Fibroblast of upper back skin (primary cell): ENCODE measurements at places on chromosomes 3 and 15.
A peak's percentile ranks its signal among the peaks of the same experiment; 100 is the strongest.

DNA sequence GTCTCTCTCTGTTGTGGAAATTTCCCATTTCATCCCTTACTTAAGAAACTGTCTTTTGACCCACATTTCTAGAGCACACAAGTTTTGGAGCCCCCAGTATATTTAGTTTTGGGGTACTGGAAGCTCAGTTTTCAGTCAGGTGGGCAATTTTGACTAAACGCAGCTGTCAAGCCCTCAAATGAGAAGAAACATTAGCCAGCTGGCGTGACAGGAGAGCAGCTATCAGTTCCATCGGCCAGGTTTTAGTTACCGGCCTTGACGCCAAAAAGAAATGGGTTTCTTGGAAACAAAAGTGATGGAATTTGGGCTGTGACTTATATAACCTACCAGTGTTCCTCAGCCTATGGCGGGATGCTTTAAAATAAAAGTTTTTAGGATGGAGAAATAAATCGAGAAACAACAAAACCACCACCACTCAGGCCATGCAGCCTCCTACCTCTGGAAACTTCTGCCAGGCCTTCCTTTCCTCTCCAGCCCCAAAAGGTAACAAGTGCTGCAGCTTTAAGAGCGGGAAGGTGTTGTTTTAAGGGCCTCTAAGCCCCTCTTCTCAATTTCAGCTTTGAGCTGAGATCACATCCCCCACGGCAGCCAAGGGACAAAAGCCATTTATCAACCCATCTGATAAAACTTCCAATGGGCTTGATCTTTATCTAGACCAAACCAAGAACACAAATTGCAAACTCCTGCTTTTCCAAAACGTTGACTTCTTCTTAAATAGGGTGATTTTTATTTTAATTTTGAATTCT, 18.3 kb downstream of the RGMA start:
- no peak for DNase-seq

DNA sequence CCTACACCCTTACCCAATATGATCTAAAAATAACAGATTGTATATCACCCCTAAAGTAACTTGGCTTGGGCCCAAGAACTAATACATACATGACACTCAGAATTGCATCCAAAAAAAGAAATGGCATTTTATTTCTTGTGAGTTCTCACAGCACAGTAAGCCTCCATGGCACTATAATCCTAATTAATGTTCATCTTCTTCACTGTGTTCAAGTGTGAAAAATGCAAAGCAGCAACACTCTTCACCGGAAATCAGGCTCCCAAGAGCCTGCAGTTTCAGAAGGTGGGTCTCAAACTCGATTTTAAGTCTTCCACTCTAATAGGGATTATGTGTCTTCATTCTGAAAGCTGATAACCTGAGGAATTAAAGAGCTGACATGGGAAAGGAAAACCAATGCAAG, 142.8 kb upstream of the TSC22D2 start:
- DNase-seq: no peak

- DNase-seq: no peak
Observed at GRCh38 chr3:155334914-155335723, 41.6 kb upstream of the STRIT1 start.

DNA sequence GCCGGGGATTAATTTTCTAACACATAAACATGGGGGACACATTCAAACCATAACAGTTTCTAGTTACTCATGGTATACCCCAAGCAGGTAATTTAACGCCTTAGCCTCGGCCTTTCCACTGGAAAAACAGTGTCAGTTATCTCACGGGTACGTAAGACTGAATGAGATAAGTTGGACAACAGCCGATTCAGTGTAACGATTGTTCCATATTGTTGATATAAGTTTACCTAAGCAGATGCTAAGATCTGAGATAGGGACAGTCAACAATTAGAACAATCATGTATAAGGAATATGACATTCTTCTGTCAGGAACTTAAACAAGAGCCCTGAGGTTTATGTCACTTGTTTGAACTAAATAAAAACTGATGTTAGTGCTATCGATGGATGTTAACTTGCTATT, 130.8 kb downstream of the GHSR start:
- DNase-seq: no peak

DNA sequence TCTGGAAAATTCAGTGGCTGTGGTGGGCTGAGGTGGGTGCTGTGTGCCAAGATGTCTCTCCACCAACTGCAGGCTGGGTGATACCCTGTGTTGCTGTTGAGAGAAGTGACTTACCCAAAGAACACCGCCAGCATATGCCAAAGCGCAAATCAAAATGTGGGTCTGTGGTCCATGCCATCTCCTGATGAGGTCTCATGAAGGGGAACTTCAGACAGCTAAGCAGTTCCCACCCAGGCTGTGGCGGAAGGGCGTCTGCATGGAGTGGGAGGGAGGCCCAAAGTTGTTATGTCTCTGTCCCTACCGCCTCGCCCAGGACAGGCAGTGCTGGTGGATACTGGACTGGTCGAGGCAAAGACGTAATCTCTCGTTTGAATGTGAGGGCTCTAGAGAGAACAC, 70.9 kb upstream of the PLXNA1 start:
- DNase-seq: no peak

- no peak for DNase-seq
Observed at GRCh38 chr3:191087391-191087790, 111.7 kb upstream of the OSTN start.

GRCh38 chr3:40739971-40740370, 215.2 kb downstream of the ZNF621 start:
- DNase-seq: no peak

DNA sequence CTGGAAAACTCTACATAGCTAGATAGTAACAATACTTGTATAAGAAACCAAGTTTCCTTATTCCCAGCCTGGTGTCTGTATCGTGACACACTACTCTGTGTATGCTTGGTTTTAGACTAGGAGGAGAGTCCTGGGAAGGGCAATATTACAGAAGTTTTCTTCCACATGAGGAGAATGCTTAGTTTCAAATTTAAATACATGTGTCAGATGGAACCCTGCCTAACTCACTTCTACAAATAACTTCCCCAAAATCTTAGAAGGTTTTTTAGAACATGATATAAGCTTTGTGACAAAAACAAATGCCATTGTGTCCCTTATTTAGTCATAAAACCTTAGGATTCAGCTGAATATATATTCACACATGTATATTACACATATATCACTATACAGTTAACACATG, 7.2 kb upstream of the IL20RB start:
- no peak for DNase-seq

DNA sequence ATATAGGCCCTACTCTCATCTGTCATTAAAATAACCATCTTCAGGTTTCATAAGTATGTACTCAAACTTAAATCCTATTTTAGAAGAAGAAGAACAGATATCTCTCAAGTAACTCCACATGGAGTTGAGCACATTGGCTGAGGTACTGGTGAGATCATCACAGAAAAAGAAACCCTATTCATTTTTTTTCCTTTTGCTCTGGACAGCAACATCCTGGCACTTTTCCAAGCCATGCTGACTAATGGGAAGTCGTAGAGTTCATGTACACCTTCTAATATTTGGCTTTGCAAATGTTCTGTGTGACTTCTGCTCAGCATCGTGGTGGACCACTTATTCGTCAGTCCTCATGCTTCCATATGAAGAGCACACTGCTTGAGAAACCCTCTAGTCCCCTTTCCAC, 336.0 kb upstream of the KCNH8 start:
- peak; percentile 12 for DNase-seq

DNA sequence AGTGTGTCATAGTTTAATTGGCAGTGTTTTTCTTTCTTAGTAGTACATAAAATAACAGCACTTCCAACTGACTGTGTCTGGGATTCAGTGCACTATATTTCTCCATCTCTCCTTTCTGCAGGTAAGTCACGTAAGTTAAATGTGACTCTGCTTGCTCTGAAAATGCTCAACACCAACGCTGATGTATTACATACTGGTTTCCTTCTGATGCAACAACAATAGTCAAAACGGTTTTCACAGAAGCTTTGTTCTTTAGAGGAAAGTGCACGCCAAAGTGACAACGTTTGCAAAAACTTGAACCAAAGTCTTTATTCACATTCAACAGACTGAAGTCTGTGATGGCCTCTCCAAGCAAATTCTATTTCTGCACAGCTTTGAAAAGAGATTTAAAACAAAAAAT, 707.1 kb upstream of the CFAP20DC start:
- DNase-seq: no peak

DNA sequence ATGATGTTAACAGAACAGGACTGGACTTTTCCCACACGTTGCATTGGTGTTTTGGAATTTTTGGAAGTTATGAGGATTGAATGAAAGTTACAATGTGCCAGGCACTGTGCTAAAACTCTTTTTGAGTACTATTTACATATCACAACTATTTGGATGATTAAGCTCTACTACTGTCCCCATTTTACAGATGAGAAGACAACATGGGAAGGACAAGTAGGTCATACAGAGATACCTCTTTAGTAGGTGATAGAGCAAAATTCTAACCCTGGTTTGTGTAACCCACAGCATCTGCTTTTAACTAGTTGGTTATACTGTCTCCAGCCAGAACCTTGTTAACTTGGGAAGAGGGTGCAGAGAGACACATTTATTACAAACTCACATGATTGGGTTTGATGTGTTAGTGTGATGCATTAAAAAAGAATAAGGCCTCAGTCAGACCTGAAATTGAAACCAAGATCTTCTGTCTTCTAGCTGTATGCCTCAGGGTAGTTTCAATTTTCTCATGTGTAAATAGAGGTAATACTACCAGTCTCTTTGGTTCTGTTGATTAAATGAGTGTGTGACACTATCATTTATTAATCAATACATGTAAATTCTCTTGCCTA, 1.4 kb downstream of the NDUFB4 start:
- DNase-seq: no peak
